ENCODE measurements at places on chromosomes 7 and 10.

- DNase-seq: no peak
Measured at GRCh38 chr7:54546081-54546985, 4.2 kb downstream of the VSTM2A start.

DNA sequence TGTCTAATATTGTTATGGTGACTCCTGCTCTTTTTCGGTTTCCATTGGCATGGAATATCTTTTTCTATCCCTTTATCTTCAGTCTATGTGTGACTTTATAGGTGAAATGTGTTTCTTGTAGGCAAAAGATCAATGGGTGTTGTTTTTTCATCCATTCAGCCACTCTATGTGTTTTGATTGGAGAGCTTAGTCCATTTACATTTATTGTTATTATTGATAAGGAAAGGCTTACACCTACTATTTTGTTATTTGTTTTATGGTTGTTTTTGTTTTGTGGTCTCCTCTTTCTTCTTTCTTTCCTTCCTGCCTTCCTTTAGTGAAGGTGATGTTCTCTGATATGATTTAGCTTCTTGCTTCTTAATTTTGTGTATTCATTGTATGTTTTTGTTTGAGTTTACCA, 414.3 kb downstream of the ADRA2A start:
- DNase-seq: no peak

- no peak for DNase-seq
Measured at GRCh38 chr7:16129431-16130110, 291.8 kb downstream of the CRPPA start.

GRCh38 chr10:122497241-122497640, 35.9 kb downstream of the HTRA1 start:
- DNase-seq: no peak

DNA sequence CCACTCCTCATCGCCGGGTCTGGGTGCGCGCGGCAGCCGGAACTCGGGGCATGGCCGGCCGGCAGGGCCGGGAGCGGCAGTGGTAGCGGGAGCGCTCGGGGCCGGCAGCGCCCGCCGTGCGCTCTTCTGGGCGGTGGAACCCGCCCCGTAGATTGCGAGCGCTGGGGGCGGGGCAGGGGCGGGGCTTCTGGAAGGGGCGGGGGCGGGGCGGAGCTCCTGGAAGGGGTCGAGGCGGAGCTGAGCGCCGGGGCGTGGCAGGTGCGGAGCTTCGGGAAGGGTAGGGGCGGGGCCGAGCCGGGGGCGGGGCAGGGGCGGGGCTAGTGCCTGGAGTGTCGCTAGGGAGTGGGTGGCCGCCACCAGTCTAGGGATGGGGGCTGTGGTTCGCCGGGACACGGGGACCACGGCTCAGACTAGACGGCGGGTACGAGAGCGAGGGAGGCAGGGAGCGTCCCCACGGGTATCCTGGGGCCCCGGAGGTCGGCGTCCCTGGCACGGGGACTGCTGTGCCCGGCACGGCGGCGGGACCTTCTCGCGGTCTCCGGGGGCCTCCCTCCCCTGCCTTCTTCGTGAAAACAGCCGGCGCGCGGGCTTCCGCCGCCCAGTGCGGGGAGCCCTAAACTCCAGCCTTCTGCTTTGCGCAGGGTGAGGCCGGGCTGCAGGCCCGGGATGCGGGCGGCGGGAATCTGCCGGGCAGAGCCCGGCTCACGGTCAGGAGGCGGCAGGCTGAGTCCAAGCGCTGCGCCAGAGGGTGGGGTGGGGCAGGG, at the start of gene STK32C:
STK32C (minus strand) TSS at position 128 of the 764 bp plus-strand sequence; CDS start at position 11, 117 bp downstream.
- peak; percentile 98 for DNase-seq

GRCh38 chr10:108434559-108435252, 1270.2 kb upstream of the SORCS1 start:
- no peak for DNase-seq

GRCh38 chr7:20301311-20301939, 29.3 kb upstream of the ITGB8 start:
- DNase-seq: peak; percentile 79

GRCh38 chr10:128512767-128513166, 386.5 kb upstream of the MKI67 start:
- DNase-seq: no peak

GRCh38 chr10:88116971-88117626, 253.7 kb downstream of the PTEN start:
- no peak for DNase-seq

DNA sequence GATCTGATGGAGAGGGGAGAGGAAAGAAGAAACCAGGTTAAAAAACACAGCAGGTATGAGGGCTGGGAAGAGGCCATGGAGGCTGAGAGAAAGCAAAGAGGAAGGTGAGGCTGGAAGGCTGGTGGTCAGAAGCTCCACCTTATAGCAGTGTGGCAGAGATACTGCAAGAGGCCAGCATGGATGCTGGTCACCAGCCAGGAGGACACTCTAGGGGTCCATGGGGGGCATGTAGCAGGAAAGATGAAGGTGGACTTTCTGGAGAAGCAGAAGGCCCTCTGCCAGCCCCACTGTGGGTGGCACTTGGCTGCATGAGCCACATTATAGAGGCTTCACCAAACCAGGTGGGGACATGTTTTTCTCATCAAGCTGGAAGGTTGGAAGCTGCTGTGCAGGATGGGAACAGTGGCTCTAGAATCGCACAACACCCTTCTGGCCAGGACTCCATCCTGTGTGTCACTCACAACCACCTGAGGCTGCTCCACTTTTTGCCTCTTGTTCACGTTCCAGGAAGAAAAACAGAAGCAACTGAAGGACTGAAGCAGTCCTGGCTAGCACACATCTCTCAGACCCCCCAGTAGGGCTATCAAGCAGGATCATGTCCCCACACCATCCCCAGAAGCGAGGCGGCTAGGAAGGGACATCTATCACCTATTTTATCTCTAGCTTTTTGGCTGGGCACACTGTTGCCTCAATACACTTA, 587.5 kb upstream of the MGMT start:
- no peak for DNase-seq

GRCh38 chr7:129073738-129074137, 18.8 kb upstream of the TNPO3 start:
- DNase-seq: peak; percentile 79

DNA sequence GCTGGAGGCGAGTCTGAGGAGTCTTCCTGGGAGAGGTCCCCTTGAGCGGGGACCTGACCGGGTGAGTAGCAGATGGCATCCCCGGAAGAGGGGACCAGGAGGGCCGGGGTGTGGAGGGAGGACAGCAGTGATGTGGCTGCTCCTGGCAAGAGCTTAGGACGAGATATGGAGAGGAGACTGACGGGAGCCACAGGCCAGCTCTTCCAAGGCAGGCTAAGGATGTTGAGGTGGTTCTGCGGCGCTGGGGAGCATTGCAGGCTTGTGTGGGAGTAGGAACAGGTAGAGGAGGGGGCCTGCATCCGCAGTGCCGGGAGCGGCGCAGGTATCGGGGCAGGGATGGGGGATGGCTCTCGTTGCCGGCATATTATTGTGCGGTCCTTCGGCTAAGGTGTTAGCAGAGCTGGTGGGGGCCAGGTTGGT, 76.7 kb upstream of the ANLN start:
- DNase-seq: no peak

DNA sequence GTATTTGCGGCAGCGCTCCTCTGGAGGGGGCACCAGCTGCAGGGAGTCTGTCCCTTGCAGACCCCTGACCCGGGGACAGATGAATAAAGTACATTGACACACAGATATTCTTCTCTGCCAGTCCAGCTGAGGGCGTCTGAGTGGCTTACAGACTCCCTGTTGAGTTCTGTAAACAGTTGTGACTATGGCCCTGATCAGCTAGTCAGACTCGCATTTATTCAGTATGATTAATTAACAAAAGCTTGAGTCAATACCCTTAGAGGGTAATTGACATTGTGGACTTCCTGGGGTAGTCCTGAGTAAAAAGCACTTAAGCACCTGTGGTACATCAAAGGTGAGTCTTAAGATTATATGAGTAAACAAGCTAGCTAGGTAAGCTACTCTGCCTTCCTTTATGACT, 21.0 kb downstream of the ANKRD30A start:
- DNase-seq: no peak

- peak; percentile 38 for DNase-seq
Measured at GRCh38 chr10:71487726-71488125, 91.0 kb downstream of the CDH23 start.

GRCh38 chr10:74117738-74118137, 32.9 kb downstream of the AP3M1 start:
- DNase-seq: no peak

DNA sequence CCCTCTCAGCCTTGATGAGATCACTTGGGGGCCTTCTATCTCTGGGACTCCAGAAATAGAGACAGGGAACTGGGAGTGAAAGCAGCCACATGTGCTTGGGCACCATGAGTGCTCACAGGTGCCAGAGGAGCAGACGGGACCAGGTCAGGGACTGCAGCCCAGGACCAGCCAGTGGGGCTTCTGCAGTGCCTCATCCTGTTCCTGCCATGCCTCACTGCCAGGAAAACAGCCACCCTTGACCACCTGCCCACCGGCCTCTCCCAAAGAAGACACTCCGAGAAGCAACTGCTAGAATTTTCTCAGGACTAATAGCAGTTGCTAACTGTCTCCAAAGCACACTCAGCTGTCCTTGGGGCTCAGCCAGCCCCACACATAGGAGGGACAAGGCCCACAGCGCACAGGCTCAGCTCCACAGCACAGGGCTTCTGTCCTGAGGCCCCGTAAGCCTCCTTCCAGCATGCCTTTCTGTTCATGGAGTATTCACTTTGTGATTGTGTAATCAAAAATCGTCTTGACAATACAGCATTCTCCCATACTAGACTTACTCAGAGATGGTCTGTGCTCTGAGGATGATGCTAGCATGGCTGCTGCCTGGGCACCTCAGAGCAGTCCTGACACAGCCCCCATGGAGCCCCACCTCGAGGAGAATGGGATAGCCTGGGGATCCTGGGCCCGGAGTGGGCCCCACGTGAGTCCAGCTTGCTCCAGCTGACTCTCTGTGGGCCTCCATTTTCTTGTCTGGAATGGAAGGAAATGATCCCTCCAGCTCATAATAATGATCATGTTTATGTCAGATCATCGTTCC, 115.7 kb upstream of the RET start:
- no peak for DNase-seq

GRCh38 chr7:109375823-109376222, 806.1 kb downstream of the DNAJB9 start:
- DNase-seq: no peak

- DNase-seq: peak; percentile 68
Measured at GRCh38 chr10:46028584-46029460, 1.6 kb downstream of the NCOA4 start.

DNA sequence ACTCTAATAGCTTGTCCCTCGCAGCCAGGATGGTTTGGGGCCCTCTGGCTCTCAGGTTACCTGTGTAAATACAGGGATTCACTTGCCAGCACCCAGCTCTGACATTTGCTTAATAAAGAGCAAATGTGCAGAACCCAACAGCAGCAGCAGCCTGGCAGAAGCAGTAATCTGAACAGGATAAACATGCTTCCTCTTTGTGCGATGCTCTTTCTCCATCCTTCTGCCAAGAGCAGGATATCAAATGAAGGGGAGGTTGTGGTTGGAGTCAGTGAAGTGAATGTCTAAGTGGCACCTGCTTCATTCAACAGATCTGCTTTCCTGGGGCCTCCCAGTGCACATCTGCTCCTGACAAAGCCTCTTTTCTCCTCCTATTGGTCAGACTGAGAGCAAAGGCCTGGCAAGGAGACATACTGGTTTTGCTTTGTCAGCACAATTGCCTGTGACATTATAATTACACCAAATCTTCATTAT, 130.3 kb downstream of the NRF1 start:
- DNase-seq: no peak

DNA sequence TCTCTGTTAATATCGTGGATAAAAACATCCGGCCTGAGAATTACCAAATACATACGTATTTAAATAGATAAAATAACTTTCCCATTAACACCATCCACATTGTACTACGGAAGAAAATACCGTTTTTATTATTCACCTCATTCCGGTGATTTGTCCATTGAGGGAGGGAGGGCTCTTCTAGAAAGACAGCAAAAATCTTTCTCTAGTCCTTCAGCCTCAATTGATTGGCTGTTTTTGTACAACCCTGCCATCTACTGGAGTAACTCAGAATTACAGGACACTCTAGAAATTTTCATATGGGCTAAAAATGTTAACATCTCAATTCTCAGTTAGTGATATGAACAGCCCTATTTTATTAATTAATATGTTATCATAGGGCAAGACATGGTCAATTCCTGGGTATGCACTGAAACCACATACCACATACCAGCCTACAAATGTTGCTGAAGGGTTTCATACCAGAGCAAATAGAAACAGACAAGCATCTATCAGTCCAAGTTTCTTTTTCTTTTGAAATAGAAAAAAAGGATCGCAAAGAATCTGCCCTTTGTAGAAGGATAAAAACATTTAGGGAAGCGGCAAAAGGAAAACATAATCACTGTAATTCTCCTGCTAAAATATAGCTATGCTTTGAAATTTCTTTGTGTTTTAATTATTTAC, 55.8 kb upstream of the CDCA7L start:
- peak; percentile 64 for DNase-seq

DNA sequence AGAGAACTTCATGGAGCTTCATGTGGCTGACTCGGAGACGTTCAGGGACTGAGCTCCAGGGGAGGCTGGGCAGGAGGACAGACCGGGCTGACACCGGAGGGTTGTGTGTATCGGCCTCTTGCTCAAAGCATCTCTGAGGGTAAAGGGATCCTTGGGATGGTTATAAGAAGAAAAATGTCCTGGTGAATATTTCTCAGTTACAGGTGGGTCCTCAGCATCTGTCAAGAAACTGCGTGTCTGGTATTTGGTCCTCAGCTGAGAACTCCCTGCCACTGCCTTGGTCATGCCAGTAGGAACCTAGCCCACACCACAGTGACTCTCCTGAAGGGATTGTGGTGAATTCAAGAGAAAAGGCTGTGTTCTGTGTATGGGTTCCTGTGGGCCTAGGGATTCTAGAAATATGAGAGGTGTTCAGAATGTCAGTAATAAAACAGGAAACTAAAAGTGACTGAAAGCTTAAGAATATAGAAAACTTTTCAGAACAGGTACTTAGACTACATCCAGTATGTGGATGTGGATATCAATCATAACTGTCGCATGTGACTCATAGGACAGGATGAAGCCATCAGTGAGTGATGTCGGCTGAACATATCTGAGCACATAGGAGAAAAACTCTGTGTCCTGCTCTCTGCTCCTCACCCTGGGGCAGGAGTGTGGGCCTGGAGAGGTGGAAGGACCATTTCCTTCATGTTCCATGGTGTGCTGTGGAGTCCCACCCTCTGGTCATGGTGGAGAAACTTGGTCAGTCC, 28.4 kb downstream of the MBL2 start:
- no peak for DNase-seq
